ENCODE measurements at places on chromosomes 7 and 10.

GRCh38 chr7:94890216-94890615 lies 17.2 kb upstream of the PPP1R9A start:
- DNase-seq = no peak

- DNase-seq = no peak
Measured at GRCh38 chr10:52879091-52879807, 106.7 kb upstream of the MBL2 start.

- DNase-seq = no peak
Measured at GRCh38 chr7:138074121-138074520, 2.1 kb upstream of the AKR1D1 start.

DNA sequence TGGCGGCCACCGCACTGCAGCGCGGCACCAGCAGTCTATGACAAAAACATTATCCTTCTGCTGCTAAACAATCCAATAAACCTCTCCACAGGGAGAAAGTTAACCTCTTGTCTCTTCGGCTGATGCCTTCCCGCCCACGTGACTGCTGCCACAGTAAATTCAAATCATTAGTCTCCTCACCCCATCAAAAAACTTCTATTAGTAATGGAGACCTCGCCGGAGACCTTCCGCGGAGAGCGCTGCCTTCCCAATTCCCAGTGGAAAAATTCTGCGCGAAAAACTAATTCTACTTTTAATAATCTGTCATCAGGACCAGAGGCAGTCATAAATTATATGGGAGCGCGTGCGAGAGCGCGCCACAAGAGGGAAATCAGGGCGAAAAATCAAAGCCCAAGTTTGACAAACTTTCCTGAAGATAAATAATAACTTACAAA lies 90.0 kb upstream of the PAX2 start:
- no peak for DNase-seq

DNA sequence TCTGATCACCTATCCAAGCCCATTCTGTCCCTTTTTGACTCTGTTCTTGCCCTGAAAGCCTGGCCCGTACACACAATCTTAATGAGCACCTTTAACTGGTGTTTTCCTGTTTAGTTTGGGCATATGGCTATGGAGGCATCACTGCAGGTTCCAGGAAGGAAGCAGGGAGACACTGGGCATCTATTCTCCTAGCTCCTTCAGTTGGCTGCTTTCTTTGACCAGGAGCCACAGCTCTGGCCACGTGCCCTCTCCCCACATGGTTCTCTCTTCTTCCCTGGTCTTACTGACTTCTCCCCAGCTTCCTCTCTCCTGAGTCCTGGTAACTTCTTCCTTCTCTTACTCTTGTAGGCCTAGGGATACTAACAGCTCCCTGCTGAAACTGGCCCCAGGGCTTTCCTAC lies 144.4 kb downstream of the CREB5 start:
- DNase-seq = no peak

GRCh38 chr7:132368246-132368900 lies 207.9 kb downstream of the PLXNA4 start:
- no peak for DNase-seq

DNA sequence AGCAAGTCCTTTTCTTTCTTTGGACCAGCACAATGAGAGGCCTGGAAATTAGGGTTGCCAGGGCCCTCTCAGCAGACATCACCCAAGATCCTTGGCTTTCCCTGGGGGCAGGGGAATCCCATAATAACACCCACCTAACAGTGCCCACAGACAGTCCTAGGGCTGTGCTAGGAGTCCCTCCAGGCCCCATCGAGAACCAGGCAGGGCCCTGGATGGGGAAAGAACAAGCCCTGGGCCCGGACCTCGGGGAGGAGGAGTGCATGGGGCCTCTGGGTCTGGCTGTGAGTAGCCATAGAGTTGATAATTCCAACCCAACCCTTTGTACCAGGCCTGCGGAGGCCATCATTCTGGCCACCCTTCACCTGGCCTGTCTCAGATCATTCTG lies 201.2 kb upstream of the ZMIZ1 start:
- no peak for DNase-seq

- DNase-seq = no peak
Measured at GRCh38 chr7:1557771-1558170, 1.8 kb upstream of the TMEM184A start.

GRCh38 chr7:91656541-91657482 lies 223.7 kb downstream of the MTERF1 start:
- no peak for DNase-seq

GRCh38 chr10:8054244-8054493 lies 319 bp upstream of the GATA3 start:
- DNase-seq = no peak

DNA sequence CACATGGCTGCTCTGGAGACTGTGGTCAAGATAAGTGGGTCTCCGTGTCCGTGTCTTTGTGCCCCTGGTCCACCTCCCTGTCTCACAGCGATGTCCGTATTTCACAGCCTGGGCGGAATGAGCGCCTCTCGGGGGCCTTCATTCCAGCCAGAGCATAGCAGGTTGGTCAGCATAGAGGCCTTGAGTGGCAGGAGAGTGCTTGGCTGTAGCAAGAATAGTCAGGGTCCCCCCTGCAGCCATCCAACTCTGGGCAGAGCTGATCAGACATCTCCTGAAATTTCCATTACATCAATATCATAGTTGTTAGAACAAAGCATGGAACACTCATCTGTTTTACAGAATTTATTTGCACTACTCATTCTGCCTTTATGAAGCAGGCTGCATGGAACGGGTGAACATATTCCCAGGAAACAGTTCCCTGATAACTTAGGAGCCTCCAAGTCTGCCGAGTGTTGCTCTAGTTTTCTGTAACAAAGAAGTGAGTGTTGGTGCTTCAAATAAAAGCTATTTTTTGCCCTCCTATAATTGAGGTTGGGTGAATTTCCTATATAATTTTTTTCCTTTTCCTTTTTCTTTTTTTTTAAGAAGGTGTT lies 255.3 kb downstream of the INHBA start:
- no peak for DNase-seq

GRCh38 chr10:77409697-77410471 lies 227.7 kb downstream of the KCNMA1 start:
- DNase-seq = no peak

GRCh38 chr7:29622335-29623265 lies 59.0 kb downstream of the PRR15 start:
- no peak for DNase-seq

DNA sequence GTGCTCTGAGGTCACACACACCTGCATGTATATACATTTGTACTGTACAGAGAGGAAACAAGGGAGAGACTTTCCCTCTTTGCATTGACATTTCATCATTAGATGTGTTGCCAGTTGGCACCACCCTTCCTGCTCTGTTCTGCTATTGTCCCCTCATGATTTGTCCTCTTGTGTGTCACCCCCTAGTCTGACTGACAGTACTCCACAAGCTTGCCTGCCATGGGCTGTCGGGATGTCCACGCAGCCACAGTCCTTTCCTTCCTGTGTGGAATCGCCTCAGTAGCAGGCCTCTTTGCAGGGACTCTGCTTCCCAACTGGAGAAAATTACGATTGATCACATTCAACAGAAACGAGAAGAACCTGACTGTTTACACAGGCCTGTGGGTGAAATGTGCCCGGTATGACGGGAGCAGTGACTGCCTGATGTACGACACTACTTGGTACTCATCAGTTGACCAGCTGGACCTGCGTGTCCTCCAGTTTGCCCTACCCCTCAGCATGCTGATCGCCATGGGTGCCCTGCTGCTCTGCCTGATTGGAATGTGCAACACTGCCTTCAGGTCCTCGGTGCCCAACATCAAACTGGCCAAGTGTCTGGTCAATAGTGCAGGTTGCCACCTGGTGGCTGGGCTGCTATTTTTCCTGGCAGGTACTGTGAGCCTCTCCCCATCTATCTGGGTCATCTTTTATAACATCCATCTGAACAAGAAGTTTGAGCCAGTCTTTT lies 9.4 kb downstream of the CLDN12 start:
- no peak for DNase-seq

DNA sequence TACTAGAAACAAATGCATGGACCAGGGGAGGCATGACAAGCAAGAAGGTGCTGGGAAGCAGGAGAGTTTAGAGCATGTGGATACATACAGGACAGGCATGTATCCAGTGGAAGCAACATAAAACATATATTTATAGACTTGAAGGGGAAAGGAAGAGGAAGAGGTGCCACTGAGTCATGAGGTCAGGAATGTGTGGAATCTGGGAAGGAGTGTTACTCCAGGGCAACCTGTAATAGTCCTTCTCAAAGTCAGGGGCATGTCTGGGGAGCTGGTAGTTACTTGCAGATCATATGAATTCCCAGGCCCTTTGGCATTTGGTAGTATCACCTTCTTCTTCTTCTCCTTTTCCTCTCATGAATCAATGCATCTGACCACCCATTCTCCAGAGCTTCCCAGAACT lies 246.6 kb downstream of the XPNPEP1 start:
- no peak for DNase-seq

Data from substantia nigra (tissue), 51 donors.